ENCODE measurements at places on chromosomes 2 and 18.
A peak's percentile ranks its signal among the peaks of the same experiment; 100 is the strongest.

DNA sequence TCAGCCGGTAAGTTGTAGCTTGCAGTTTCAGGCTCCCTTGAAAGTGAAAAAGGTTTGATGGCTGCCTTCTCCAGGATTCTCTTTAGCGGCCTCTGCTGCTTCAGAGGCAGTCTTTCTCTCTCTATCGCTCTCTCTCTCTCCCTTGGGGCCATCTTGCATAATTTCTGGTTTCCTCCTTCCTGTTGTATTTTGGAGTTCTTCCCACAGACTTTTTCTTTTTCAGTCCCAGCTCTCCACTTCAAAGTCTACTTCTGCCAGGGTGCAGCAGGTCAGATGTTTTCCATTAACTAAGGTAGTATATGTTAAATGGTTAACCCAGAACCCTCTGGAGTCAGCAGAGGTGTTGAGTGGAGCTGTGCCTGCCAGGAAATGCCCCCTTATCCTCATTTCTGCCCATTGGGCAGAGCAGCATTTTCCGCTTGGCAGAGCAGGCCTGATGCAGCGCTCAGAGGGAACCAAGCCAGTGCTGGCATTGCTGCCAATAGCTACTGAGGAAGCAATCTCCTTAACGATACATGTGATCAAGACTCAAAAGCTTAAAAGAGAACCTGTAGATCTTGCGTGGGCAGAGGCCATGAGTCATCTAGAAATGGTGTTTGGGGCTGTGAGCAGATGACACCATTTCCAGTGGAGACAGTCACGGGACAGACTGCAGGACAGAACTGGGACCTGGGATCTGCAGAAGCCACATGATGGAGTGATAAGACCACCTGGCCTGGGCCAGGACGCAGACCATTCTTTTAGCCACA lies 20.8 kb downstream of the DBI start:
- DNase-seq: peak; percentile 30

DNA sequence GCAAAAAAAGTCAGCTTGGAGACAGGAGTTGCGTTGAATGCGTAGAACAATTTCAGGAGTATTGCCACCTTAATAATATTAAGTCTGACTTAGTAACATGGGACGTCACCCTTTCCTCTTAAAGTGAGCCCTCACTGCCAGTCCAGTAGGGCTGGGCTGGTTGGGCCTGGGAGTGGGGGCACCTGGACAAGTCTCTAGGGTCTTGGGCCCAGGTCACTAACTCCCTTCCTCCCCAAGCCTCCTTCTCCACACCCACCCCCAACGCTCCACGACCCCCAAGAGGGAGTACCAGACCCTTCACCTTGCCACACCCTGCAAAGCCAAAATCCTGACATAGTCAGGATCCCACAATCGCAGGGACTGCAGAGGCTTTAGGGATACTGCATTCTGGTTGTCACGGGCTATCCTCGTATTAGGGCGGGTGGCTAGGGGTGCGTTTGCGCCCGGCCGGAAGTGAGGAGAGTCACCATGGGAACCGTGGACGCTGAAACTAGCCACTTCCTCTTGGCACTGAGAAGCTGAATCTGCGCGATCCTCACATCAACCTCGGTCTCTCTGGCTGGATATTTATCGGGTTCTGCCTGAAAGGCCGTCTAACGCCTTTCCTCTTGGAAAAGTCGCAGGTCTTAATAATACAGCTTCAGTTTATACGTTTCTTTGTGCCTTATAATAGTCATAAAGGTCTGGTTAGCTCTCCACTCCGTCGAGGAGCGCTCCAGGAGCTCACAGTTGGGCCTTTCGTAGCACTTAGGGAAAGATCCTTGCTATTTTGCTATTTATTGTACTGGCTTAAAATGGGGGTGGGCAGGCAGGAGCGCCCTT lies 10.3 kb upstream of the CXXC1 start:
- DNase-seq: peak; percentile 81

- peak; percentile 4 for DNase-seq
Observed at GRCh38 chr2:166494140-166494624, at the start of gene SCN7A. Gene SCN7A, minus strand, starts transcription at chr2:166494249. Its CDS starts 16,553 bp downstream, at chr2:166477696.

- DNase-seq: no peak
Observed at GRCh38 chr2:42742740-42743658, 20.9 kb downstream of the OXER1 start.

DNA sequence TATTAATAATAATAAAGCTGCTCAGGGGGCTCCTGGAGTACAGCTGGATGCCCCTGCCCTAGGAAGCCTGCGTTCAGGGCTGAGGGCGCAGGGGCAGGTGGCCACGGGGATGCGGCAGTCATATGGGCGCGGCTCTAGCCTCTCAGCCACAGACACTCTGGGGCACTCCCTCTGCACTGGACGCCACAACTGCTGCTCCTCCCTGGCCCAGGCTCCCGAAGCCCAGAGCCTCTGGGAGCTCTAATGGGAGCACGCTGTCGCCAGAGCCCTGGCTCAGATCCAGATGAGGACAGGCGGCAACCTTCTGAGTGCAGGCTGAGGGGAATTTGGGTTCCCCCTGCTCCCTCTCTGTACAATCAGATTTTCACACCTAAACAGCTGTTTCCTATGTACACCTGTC lies 93.6 kb downstream of the MTCL1 start:
- DNase-seq: no peak

- DNase-seq: no peak
Observed at GRCh38 chr2:151302879-151303278, 13.4 kb upstream of the NMI start.

GRCh38 chr2:210913461-210913860 lies 357.1 kb downstream of the CPS1 start:
- no peak for DNase-seq

- DNase-seq: no peak
Observed at GRCh38 chr2:128028668-128029054, 802 bp upstream of the SAP130 start.

DNA sequence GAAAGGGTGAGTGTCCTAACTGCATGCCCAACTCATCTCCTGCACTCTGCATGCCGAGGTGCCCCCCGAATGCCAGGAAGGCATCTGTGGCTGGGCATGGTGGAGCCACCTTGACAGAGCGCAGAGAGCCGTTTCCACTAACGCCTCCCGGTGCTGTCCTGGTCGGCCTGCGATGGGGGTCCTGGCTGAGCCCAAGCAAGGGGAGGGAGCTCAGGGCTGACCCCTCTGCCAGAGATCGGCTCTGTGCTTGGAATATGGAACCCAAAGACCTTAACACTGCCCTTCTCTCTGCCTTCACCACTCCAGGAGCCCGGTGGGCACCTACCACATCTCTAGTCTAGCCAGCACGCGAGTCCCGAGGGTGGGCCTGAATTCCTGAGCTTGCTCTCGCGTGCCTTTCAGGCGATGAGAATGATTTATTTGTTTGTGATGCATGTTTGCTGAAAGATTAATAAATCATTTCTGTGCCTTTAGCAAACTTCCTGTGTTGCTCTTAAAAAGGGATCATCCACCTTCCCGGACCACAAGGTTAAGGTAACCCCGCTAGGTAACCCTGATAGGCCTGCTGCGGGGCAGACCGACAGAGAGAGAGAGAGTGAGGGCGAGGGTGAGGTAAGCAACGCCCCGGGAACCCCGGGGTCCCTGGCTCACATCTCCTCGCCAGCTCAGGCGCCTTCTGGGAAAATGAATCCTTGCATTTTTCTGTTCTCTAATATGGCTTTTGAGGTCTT lies 35.3 kb downstream of the PDIA6 start:
- DNase-seq: no peak

GRCh38 chr18:39752351-39752750 lies 2186.8 kb upstream of the CELF4 start:
- no peak for DNase-seq

- no peak for DNase-seq
Observed at GRCh38 chr2:120791962-120792297, 56.3 kb downstream of the GLI2 start.

DNA sequence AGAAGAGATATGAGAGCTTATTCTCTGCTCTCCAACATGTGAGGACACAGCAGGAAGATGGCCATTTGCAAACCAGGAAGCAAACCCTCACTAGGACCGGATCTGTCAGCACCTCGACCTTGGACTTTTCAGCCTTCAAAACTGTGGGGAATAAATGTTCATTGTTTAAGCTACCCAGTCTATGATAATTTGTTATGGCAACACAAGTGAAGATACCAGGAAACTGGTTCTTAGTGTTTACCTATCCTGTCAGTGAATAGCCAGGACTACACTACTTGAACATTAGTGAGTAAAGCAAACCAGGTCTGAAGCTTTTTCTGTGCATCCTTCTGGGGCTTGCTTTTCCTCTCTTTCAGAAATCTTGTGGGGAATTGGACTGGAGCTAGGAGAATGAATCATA lies 44.4 kb upstream of the BARD1 start:
- no peak for DNase-seq

GRCh38 chr2:139631966-139632365 lies 851.8 kb upstream of the NXPH2 start:
- no peak for DNase-seq

- no peak for DNase-seq
Observed at GRCh38 chr2:234267534-234267933, 217.0 kb downstream of the SPP2 start.

Measured in stimulated activated naive CD8-positive, alpha-beta T cell treated with anti-CD3 and anti-CD28 coated beads, Interleukin-15, Interleukin-2, amounts not matched to agents 100 U/mL and 50 U/mL, for 24 hours (primary cell).